H7 (cell line): ENCODE measurements at places on chromosomes 2 and 18.

DNA sequence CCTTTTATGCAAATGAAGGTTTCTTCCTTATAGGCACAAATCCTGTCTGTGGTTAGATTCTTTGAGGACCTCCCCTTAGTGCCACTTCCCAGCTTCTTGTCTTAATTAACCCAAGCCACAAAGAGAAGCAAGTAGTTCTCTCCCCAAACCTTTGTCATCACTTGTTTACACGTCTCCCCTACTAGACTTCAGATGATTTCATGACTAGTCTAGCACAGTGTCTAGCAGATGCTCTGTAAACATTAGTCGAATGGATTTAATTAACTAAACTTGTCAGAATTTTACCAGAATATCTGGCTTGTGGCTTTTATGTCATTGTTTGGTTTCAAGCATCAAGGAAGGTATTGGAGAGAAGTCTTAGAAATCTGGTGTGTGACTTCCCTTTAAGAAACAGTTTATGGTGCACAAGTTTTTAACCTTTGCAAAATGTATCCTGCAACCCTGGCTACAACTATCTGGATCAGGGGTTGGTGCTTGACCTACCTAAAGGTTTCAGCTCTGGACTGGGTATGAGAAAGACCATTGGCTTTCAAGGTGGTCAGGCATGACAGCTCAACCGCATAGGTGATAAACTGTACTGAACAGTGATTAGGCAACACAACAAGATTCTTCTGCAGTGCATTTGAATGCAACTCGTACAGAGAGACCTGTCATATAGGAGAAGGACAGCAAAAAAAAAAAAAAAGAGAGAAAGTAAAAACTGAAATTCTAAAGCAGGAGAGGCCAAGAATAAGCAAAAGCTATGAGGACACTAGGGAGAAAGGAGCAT is 93.2 kb upstream of the CCDC150 start:
- DNase-seq: no peak

GRCh38 chr2:70670626-70671025 is 97.4 kb downstream of the ADD2 start:
- DNase-seq: no peak

DNA sequence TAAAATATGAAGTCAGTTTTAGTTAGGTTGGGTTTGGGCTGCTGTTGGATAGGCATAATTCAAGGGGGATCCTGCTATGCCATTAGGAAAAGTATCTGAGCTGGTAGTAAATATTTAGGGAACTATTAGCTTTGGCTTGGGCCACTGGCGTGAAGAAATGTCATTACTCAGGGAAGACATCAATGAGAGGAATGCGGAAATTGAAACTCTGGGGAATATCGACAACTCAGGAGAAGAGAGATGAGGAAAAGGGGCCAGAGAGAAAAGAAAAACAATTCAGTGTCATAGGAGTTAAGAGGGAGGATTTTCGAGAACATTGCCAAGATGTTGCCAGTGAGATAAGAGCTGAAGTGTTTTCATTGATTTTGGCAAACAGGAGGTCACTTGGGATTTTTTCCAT is 149.7 kb upstream of the PARD3B start:
- no peak for DNase-seq

GRCh38 chr2:237898057-237898414 is 38.6 kb downstream of the RAMP1 start:
- DNase-seq: no peak

- no peak for DNase-seq
Observed at GRCh38 chr18:12162786-12163185, 69.1 kb downstream of the ANKRD62 start.

DNA sequence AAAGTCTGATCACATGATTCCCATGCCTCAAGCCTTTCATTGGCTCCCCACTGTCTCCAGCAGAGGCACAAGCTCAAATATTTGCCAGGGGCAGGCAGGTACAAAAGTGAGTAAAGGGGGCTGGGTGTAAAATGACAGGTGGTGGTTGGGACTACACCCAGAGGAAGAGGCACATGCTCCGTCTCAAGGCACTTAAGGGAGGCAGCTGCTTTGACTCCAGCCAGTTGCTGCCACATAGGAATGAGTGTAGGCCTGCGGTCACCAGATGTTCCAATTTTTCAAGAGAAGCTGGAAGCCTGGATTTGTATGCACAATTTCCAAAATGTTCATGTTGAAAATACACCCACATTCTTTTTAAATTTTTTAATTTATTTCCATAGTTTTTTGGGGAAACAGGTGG is 164.4 kb downstream of the UPP2 start:
- no peak for DNase-seq

DNA sequence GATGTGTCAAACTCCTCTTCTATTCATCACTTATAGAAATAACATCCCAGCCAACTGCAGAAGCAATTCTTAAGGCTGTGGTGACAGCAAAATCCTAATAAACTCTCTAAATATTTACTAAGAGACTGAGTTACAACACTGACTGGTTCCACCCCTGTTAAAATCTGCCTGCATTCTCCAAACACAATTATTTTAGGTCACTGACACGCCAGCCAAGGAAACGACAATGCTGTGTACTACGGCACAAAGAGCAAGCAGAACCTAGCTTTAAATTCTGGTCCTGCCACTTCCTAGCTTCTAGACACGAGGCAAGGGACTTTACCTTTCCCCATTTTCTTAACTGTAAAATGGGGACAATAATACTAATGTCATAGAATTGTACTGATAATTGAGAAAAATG is 4.1 kb downstream of the CYRIA start:
- no peak for DNase-seq

- no peak for DNase-seq
Observed at GRCh38 chr2:159071190-159071915, 102.9 kb downstream of the TANC1 start.
